Left ventricle myocardium superior (tissue), 1 donor: ENCODE measurements at places on chromosomes 3 and 15. TPM values are rescaled to one million over a fixed set of nuclear protein-coding genes. Genes with fewer than 3 reads are reported as not detected.

Gene GPR160
- 1.0 TPM for total RNA-seq

Gene TMEM87A
- 16.4 TPM for total RNA-seq

Gene RAB11A
- 137 TPM for total RNA-seq

Gene TMC3
- not detected for total RNA-seq

Gene TKT
- 41.6 TPM for total RNA-seq

Gene SLC12A1
- total RNA-seq, result not detected

Gene COLQ
- total RNA-seq, result 0.99 TPM

Gene KLF13
- 85.3 TPM for total RNA-seq

Gene SLC6A1
- total RNA-seq, result 0.62 TPM

Gene SCAPER
- total RNA-seq, result 54.9 TPM
